GM19239 (cell line): ENCODE measurements at places on chromosomes 16 and 17.

- peak; percentile 65 for DNase-seq
These were observed 8.8 kb downstream of the ZG16B start for GRCh38 chr16:2838928-2839327.

DNA sequence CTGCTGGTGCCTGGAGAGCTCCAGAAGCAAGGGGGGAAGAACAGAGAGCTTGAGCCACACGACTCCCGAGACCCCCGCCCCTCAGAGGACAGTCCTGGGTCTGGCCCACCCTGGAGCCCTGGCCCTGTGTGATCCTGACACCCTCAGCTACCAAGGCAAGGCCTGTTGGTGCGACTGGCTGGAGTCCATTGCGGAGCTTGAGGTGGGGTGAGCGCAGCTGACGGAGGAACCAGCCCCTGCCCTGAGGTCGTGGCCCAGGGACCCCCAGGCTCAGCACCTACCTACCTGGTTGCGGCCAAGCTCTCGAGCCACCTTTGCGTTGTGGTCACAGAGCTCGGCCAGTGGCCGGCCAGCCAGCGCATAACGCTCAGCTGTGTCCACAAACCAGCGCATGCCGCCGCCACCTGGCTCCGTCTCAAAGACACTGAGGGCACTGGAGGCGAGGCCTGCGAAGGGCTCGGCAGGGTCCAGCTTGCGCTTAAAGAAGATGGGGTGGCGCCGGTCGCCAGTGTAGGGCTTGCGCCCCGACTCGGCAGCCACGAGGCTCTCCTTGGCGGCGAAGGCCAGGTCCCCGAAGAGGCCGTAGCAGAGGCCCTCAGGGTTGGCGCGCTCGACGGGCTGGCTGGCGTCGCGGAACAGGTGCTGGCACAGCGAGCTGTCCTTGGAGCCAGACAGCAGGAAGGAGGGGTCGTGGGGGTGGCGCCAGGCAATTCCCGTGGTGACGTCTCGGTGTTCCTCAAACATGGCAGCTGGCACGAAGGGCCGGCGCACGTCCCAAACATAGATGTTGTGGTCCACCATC, 2.5 kb upstream of the JMJD8 start:
- DNase-seq: no peak

GRCh38 chr16:77692612-77693011, 29.7 kb upstream of the NUDT7 start:
- DNase-seq: no peak

GRCh38 chr17:78120971-78121800, 7.4 kb downstream of the TMC6 start:
- DNase-seq: no peak

GRCh38 chr17:77354670-77355455, 214.1 kb downstream of the SEC14L1 start:
- DNase-seq: no peak

DNA sequence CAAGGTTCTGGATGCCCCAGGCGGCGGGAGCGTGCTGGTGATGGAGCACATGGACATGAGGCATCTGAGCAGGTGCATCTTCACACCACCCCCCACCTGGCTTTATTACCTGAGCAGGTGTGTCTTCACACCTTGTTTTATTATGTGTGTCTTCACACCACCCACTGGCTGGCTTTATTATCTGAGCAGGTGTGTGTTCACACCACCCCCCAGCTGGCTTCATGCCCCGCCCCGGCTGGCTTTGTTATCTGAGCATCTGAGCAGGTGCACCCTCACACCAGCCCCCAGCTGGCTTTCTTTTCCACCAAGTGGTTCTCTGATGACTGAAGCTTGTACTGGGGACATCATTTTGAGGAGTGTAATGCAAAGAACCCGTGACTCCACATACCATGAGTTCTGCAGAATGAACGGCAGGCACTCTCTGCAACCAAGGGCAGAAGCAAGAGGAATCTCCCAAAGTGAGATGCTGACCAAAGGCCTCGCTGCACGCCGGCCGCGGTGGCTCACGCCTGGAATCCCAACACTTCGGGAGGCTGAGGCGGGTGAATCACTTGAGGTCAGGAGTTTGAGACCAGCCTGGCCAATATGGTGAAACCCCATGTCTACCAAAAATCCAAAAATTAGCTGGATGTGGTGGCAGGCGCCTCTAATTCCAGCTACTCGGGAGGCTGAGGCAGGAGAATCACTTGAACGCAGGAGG, 2.6 kb downstream of the FN3KRP start:
- no peak for DNase-seq

GRCh38 chr16:63577891-63578290, 1541.7 kb upstream of the CDH8 start:
- DNase-seq: no peak

- no peak for DNase-seq
These were observed 150.0 kb downstream of the HS3ST4 start for GRCh38 chr16:25841761-25842160.

DNA sequence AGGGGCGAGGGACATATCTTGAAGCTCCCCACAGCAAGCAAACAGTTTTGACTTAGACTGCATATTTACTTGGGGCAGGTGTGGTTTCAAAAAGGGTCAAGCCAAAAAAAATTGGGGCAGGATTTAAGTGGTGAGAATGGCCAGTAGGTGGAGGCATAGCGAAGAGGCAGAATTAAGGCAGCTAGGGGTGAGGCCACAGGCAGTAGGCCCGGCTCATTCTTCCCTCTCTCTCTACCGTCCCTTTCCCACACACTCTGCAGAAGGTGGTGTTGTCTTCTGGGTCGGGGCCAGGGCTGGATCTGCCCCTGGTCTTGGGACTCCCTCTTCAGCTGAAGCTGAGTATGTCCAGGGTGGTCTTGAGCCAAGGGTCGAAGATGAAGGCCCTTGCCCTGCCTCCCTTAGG, 2.6 kb downstream of the SHBG start:
- peak; percentile 54 for DNase-seq

- peak; percentile 85 for DNase-seq
These were observed 1.5 kb downstream of the CASKIN1 start for GRCh38 chr16:2194852-2195321.

- no peak for DNase-seq
These were observed 92.4 kb upstream of the HS3ST2 start for GRCh38 chr16:22721511-22722100.

- no peak for DNase-seq
These were observed 66.9 kb downstream of the RAI1 start for GRCh38 chr17:17748179-17748578.

GRCh38 chr16:69466547-69466946, 42.1 kb downstream of the CYB5B start:
- DNase-seq: no peak
